ENCODE measurements at places on chromosomes 3 and 15.

DNA sequence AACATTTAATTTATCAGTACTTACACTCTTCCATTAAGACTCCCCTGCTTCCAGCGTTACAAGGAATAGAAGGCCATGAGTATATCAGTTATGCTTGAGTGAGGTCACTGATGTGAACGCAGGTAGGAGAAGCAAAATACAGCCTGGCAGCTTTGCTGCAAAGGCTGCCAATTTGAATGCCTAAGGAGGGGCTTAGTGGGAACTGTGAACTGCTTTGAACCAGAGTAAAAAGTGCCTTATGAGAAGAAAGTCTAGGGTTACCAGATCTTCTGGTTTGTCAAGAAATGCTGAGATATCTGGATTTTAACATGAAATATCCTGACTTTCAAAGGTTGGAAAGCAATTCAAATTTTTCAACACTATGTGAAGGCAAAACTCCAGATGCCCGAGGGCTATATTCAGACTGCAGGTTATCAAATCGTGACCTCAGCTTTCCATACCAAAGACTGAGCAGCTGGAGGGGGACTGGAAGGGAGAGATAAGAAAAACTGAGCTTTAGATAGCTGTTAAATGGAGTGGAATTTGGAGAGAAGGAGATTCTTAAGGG is 446.3 kb upstream of the NECTIN3 start:
- no peak for DNase-seq

DNA sequence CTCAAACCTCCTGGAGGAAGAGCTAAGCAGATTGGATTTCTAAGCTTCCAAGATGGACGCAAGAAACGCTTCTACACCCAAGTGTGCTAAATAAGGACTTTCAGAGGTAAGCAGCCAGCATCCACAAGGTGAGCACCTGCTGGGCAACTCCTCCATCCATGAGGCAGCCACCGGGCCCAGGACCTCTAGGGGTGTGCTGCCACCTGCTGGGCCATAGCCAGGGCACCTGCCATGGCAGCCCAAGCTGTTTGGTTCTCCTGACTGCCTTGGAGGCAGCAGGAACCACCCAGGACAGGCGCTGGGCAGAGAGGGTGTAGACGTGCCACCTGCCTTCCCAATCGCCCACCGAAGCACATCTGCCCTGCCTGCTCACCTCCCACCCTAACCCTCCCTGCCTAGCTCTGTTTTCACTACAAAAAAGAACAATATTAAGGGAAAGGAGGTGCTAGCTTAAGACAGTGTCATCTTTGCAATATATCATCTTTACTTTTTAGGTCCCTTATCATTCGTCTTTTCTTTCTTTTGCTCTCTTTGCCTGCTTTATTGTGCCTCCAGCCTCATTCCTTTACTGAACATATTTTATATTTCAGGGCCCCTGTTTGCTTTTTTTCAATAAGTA is 12.9 kb downstream of the C15orf62 start:
- DNase-seq = no peak

DNA sequence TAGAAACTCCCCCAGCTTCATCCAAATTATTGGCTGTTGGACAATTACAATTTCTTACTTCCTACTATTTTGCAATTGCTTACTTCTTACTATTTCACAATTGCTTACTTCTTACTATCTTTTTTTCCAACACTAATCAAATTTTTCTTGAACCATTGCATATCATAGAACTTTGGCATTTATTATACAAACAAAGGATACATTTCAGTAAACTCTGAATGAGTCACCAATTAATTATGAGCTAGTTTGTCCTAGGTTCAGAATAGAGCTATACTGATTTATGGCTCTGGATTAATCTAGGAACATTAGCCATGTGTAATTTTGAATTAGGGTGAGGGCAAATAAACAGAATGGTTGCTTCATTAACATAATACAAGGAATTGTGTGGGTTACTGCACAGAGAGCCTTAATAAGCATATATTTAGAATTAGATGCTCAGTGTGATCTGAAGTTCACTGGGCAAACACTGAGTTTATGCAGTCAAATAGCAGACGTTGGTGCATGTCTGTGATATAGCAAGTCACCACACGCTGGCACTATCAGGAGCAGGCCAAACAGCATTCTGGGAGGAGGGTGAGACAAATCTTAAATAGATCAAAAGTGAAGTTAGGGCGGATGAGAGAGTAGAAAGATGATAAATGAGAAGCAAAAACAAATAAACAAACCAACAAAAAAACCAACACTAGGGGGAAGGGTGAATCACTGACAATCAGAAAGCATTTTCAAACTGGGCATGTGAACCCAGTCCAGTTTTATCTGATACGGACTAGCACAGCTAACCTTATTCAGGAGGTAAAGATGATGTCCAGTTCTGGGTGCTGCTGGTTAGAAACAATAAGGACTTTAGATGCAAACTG is 21.5 kb downstream of the GABRR3 start:
- DNase-seq = peak; percentile 8

DNA sequence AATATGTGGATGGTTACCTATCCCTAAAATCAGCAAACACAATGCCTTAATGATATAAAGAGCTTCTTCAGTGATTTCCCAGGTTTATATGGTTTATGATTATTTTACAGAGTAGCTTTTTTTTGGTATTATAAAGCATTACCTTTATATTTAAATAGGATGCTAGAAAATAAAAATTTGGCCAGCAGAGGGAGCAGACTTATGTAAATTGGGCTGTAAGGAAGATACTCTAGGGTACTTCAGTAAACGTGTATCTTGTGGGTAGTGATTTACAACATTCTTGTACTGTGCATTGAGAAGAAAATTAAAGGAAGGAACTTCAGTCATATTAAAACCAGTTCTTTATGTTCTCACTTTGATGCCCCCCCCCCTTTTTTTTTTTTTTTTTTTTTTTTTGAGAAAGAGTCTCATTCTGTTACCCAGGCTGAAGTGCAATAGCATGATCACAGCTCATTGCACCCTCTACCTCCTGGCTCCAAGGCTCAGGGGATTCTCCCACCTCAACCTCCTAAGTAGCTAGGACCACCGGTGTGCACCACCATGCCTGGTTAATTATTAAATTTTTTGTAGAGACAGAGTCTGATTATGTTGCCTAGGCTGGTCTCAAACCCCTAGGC is 167.9 kb downstream of the BBX start:
- peak; percentile 17 for DNase-seq

- no peak for DNase-seq
Observed at GRCh38 chr15:69881302-69881670, 216.4 kb downstream of the TLE3 start.

- DNase-seq = no peak
Observed at GRCh38 chr3:50447290-50447840, 56.1 kb downstream of the CACNA2D2 start.

GRCh38 chr15:57183614-57184344 is 192.5 kb upstream of the CGNL1 start:
- no peak for DNase-seq

GRCh38 chr3:122325769-122326168 is 721 bp downstream of the CSTA start:
- DNase-seq = no peak

DNA sequence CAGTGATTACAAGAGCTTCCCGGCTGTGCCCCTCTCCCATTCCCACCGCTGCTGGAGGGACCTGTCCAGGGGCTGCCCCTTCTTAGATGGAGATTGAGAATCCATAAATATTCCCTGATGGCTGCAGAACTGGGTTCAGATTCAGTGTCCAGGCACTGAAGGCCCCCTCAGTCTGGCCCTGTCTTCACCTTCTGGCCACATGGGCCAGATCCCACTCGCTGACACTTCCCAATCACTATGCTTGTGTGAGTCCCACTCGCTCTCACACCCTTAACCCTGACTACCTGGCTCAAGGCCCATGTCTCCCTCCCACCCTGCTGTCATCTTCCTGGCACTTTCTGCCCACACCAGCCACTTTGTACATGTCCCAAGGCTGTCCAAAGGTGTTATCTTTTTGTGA is 15.5 kb upstream of the MRPS22 start:
- DNase-seq = no peak
